ENCODE measurements at places on chromosomes 1 and 21. TPM values are rescaled to one million over a fixed set of nuclear protein-coding genes. Genes with fewer than 3 reads are reported as not detected.

Gene HAO2
- total RNA-seq: not detected

Gene ANGPTL3
- not detected for total RNA-seq

Gene COL16A1
- 3.9 TPM for total RNA-seq

Gene PUSL1
- 26.0 TPM for total RNA-seq

DNA sequence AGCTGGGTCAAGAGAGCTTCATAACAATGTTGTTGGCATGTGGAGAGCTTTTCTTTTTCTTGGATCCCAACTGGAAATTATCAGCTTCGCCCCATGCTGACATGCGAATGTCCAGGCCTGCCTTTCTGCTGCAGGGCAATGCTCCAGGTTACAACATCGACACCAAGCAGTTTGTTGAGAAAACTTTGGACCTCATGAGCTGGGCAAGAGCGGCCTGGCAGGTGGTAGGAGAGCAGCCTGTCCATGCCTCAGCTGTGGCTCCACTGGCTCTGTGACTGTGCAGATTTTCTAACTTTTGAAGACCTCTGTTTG is 41.4 kb downstream of the MTARC1 start:
- no peak overlapping the region for H3K27ac ChIP-seq
- no peak for DNase-seq
- no peak overlapping the region for H3K4me3 ChIP-seq

GRCh38 chr21:32545948-32546441 is 39.3 kb downstream of the TCP10L start:
- H3K27ac ChIP-seq: no peak overlapping the region
- no peaks in the 10 kb centered on the region for H3K36me3 ChIP-seq
- no peaks in the 10 kb centered on the region for H3K27me3 ChIP-seq
- H3K4me1 ChIP-seq: no peaks in the 10 kb centered on the region
- no peak overlapping the region for H3K4me3 ChIP-seq

GRCh38 chr1:246213036-246213435 is 294.0 kb downstream of the SMYD3 start:
- no peaks in the 10 kb centered on the region for H3K36me3 ChIP-seq
- H3K4me3 ChIP-seq: no peak overlapping the region
- H3K27ac ChIP-seq: no peak overlapping the region
- DNase-seq: no peak

GRCh38 chr1:12596007-12596821 is 21.8 kb downstream of the DHRS3 start:
- peaks cover 4% of the 10 kb centered on the region for H3K27me3 ChIP-seq
- no peak overlapping the region for H3K4me3 ChIP-seq
- no peak for DNase-seq

- no peak overlapping the region for H3K4me3 ChIP-seq
- no peaks in the 10 kb centered on the region for H3K4me1 ChIP-seq
- no peaks in the 10 kb centered on the region for H3K36me3 ChIP-seq
- H3K27me3 ChIP-seq: no peaks in the 10 kb centered on the region
- H3K27ac ChIP-seq: no peak overlapping the region
These were observed 123.7 kb downstream of the UBE2U start for GRCh38 chr1:64327119-64327518.

GRCh38 chr1:37682334-37682987 is 9.9 kb upstream of the CDCA8 start:
- no peak overlapping the region for H3K4me3 ChIP-seq
- no peak for DNase-seq
- H3K36me3 ChIP-seq: peaks cover 16% of the 10 kb centered on the region
- peaks cover 3% of the 10 kb centered on the region for H3K4me1 ChIP-seq

- DNase-seq: no peak
- H3K27me3 ChIP-seq: no peaks in the 10 kb centered on the region
- no peak overlapping the region for H3K27ac ChIP-seq
- no peaks in the 10 kb centered on the region for H3K36me3 ChIP-seq
- no peak overlapping the region for H3K4me3 ChIP-seq
- H3K4me1 ChIP-seq: peaks cover 13% of the 10 kb centered on the region
These were observed 29.5 kb upstream of the ZNF496 start for GRCh38 chr1:247360991-247361731.

DNA sequence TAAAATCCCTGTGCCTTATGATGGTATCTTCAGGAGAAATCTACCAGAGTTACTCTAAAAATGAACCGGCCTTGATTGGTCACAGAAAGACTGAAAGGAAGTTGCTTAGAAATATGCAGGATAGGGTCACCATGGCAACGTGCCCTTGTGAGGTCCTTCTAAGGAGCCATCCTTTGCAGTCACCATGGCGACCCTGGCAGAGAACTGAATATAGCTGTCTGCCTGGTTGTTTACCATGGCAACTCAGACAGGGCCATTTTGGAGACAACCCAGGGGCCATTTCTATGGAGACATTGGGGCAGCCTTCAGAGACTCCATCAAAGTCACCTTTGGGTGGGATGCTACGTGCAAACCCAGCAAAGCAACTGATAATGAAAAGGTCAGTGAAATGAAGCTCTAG is 43.0 kb downstream of the SNX7 start:
- H3K36me3 ChIP-seq: no peaks in the 10 kb centered on the region
- H3K4me1 ChIP-seq: no peaks in the 10 kb centered on the region
- H3K27ac ChIP-seq: no peak overlapping the region
- H3K27me3 ChIP-seq: no peaks in the 10 kb centered on the region
- H3K4me3 ChIP-seq: no peak overlapping the region
- no peak for DNase-seq

GRCh38 chr1:244732851-244733450 is 80.0 kb downstream of the DESI2 start:
- H3K27ac ChIP-seq: no peak overlapping the region
- H3K27me3 ChIP-seq: peaks cover 6% of the 10 kb centered on the region
- H3K4me3 ChIP-seq: no peak overlapping the region
- H3K36me3 ChIP-seq: no peaks in the 10 kb centered on the region
- no peaks in the 10 kb centered on the region for H3K4me1 ChIP-seq
- DNase-seq: no peak

DNA sequence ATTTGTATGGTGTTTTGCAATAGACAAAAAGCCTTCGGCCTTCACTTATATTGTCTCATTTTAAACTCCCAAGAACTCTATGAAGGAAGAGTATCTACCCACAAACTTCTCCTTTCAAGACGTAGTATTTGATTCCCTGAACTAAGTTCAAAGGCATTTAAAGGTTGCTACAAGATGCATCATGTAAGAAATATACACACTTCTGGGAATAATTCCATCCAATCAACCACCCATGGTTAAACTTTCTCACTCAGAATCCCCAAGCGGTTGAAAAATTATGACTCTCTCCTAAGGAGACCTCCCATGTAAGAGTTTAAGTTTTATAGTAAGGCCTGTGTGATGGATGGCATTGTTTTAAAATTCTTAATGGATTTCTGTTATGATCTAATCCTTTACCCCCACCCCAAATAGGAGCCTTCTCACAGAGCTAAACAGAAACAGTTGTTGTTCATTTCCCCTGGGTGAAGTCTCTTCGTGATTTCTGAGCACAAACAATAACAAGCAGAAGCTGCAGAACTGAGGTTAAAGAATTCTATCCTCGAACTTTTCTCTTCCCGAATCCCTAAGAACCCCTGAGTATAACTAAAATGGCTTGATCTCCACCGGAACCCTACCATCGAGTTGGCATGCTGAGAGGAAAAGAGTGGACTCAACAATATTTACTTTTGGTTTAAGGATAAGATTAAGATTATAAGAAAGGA is 185.0 kb downstream of the TGFBR3 start:
- H3K4me3 ChIP-seq: no peak overlapping the region
- no peak for DNase-seq
- no peaks in the 10 kb centered on the region for H3K36me3 ChIP-seq
- no peak overlapping the region for H3K27ac ChIP-seq

GRCh38 chr21:34043333-34043732 is 30.0 kb upstream of the MRPS6 start:
- no peak for DNase-seq
- no peak overlapping the region for H3K4me3 ChIP-seq
- H3K27ac ChIP-seq: no peak overlapping the region
- H3K4me1 ChIP-seq: peaks cover 6% of the 10 kb centered on the region
- H3K27me3 ChIP-seq: no peaks in the 10 kb centered on the region

GRCh38 chr21:31176725-31177124 is 138.4 kb upstream of the KRTAP19-8 start:
- no peaks in the 10 kb centered on the region for H3K27me3 ChIP-seq
- H3K4me3 ChIP-seq: no peak overlapping the region
- H3K4me1 ChIP-seq: no peaks in the 10 kb centered on the region

DNA sequence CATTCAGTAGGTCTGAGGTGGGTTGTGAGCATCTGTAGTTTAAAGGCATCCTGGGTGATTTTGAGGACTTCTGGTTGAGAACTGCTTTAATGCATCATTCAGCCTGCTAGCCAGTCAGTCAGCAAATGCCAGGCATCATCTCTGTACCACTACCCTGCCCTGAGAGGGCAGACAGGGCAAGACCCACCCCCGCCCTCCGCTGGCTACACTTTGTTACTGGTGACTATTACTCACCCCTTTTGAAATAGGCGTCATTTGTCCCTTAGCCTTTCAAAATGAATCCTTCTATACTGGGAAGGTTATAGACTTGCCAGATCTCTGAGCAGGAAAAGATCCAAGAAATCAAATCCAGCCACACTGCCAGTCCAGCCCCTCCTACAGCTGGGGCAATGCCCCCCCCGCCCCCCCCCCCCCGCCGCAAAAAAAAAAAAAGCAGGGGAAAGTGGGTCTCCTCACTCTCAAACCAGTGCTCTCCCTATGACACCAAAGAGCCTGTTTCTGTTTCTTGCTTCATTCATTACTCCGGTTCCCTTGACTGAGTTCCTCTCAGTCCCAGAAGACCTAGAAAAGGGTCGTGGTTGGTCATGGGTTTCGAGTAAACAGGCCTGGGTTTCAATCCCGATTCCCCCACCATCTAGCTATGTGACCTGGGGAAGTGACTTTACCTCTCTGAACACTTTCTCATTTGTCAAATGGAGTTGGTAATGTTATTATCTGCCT is 4.4 kb downstream of the SELENON start:
- peaks cover 36% of the 10 kb centered on the region for H3K4me1 ChIP-seq
- no peak for DNase-seq
- no peak overlapping the region for H3K27ac ChIP-seq
- no peaks in the 10 kb centered on the region for H3K27me3 ChIP-seq
